AG04450 (cell line): ENCODE measurements at places on chromosomes 5 and 9.

DNA sequence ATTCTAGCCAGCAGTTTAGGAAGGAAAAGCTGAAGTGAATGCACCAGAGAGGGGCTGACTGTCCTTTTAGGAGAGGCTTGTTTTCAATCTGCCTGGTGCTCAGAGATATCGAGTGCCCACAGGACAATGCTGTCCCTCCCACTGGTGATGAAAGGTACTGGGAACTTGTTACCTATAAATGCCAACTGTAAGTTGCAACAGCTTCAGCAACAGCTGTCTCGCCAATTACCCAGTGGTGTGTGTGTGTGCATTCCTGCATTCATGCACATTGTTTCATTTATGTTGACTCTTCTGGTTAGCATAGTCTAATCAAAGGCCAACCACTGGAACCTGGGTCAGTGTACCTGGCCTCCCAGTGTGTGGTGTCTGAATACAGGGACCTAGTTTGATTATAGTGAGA lies 161.1 kb downstream of the CSNK1G3 start:
- DNase-seq = no peak

DNA sequence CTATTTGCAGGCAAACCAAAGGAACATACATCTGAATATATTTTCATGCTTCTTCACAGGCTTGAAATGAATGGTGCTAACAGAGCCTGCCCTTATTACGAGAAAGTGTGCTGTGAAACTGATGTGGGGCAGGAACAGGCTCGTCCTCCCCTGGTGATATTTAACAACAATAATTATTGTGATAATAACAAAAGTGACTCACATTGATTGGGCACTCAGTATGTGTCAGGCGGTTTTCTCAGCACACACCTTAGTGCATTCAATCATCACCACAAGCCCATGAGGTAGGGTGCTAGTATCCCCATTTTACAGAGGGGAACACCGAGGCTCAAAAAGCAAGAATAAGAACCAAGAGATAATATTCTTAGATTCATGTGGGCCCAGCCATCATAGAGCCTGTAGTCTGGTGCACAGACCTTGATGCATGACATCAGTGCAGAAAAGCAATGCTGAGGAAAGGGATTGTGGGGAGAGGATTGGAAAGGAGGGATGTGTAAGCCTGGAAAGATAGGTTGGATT lies 18.1 kb upstream of the BOD1 start:
- DNase-seq = no peak

DNA sequence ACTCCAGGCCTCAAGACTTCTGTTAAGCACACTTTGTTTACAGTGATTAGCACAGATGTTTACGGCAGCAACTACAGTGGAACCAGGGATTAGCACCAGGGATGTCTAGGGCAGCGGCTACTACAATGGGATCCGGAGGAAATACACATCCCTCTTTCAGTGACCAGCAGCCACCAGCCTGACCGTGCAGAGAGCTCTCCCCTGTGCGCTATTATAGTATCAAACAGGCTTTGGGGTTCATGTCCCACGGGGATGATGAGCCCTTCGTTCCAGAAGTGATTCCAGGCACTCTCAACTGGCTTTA lies 21.5 kb downstream of the GFPT2 start:
- no peak for DNase-seq

GRCh38 chr9:34254141-34254913 lies 74.7 kb downstream of the KIF24 start:
- DNase-seq = no peak

GRCh38 chr9:131366761-131367401 lies 27.0 kb upstream of the PRRC2B start:
- no peak for DNase-seq

DNA sequence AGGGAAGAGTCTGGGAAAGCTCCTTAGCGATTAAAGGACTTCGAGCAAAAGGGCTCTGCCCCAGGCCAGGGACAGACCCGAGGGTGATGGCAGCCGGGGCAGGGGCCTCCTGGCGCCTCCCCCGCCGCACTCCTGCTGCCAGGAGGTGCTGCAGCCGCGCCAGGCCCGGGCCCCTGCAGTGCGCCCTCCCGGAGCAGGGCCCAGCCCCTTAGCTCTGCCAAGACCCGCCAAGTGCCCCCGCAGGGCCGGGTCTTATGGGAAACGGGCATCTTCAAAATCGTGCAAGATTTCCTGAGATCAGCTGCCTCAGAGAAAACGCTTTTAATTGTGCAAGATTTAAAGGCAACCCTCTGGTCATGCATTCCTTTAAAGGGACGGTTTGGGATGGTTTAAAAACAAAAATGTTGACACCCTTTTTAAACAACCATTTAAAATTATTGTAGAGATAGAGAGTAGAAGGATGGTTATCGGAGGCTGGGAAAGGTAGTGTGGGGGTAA lies 52.4 kb downstream of the CDC14B start:
- no peak for DNase-seq

DNA sequence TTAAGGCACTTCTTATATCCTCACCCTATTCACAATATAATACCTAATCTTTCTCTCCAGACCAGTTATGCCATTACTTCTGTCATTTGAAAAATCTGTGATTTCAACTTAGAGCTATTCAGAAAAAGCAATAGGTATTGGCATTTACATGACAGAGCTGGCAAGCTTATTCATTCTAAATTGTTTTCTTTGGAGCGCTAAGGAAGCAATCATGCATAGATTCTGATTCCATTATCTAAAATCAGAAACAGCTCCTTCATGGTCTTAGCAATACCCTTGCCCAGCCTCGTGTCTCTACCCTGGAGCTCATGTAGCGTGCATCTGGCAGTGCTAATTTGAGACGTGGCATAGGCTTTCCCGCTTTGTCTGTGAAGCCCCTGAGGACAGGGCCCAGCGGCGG lies 4.5 kb downstream of the SLC1A1 start:
- no peak for DNase-seq

- DNase-seq = no peak
Measured at GRCh38 chr5:100902440-100903038, 543 bp downstream of the ST8SIA4 start.

- DNase-seq = no peak
Measured at GRCh38 chr9:5851445-5851844, 18.5 kb upstream of the ERMP1 start.

DNA sequence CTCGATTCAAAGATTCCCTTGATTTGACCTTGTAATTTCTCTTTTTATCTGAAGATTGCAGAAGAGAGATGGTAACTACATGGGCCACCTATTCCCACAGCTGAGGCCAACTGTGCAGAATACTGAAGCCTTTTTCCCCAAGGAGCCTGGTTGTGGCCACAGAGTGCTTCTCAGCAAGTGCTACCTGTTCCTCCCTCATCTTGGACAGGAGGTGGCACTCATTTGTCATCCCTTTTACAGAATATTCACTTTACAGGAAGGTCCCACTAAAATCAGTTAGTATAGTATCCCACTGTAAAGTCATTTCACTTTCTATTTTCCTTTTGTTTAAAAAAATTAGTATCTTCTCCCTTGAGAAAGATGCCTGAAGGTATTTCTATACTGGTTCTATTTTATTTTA lies 346.4 kb downstream of the ARL15 start:
- DNase-seq = no peak

- DNase-seq = no peak
Measured at GRCh38 chr9:77013932-77014596, 5.4 kb upstream of the FOXB2 start.

DNA sequence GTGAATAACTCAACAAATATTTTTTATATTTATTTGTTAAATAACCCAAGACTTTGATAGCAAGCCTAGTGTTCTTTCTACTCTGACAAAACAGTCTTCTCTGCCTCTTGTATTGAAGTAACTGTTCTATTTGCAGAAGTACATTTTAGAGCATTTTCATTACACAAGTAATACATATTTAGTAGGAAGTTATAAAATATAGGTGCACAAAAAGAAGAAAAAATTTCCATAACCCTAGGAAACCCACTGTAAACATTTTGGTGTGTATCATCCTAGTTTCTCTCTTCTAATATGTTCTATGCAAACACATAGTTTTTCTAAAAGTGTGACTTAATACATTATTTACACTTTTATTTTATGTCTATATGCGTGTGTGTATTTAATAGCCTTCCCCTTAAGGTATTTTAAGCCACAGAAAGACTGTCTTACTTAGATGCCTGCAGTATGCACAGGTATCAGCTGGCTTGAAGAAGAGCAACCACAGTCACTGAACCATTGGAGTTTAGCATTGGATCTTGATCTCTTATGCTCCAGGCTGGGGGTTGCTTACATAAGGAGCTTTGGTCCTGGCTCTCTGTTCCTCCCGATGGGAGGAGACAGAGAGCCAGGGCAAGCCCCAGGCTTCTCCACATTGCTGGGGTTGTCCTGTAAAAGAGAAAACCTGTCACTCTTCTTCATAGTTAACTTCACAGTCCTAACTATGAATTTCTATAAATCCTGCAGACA lies 3.8 kb downstream of the SELENOP start:
- DNase-seq = no peak

DNA sequence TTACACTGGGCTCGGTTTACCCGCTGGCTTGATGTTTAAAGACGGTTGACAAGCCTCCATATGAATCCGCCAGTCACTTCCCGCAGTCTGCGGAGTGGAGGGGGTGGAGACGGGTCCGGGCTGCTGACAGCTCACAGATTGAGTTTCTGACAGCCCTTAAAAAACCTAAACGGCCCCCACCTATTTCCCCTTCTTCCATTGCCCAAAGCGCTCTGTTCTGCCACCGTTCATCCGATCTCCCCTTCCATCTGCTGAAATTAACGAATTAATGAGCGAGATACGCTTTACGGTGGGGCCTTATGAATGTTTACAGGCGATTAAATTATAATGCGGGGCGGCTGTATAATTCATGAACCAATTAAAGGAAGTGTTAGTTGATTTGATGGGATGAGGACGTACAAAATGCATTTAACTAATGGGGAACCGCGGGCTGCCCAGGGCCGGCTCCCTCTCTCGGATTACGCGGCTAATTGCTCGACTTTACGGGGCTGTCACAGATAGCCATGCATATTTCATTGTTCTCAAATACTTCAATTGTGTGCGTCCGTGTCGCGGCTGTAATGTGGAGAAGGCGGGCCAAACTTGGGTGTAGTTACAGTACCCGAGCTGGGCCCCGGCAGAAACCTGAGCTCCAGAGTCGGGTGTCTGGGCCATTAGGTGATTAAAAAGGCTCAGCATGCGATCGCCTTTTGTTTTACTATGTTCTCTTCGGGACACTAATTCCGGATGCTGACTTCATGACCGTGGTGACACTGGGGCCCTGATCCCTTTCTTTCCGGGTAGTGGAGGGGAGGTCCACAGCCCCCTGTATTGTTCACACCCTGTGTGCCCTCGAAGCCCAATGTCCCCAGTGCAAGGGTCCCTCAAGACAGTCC lies 74.9 kb downstream of the GTF3C4 start:
- no peak for DNase-seq

DNA sequence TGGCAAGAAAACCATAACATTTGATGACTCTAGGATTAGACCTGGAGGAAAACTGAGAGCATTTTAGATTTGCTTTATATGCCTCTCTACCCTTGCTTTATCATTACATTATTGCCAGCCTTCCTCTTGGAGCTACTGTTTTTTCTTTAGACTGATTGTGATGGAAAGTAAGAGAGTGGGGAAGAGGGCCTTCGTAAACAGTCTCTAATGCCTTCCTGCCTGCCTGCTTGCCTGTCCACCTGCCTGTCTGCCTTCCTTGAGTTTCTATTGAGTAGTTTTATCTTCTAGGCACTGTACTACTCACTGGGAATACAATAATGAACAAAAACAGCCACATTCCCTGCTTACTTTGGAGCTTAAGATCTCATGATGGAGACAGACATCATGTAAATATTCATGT lies 189.3 kb downstream of the TRPM3 start:
- no peak for DNase-seq

- DNase-seq = no peak
Measured at GRCh38 chr9:114180696-114181606, 25.6 kb downstream of the COL27A1 start.

- no peak for DNase-seq
Measured at GRCh38 chr9:135864447-135865049, 42.8 kb downstream of the CAMSAP1 start.

- DNase-seq = no peak
Measured at GRCh38 chr9:94586814-94587213, 6.8 kb downstream of the FBP2 start.

GRCh38 chr5:343461-344401 lies 22.2 kb downstream of the AHRR start:
- DNase-seq = no peak

GRCh38 chr5:135156715-135157404 lies 122.8 kb upstream of the PITX1 start:
- no peak for DNase-seq

DNA sequence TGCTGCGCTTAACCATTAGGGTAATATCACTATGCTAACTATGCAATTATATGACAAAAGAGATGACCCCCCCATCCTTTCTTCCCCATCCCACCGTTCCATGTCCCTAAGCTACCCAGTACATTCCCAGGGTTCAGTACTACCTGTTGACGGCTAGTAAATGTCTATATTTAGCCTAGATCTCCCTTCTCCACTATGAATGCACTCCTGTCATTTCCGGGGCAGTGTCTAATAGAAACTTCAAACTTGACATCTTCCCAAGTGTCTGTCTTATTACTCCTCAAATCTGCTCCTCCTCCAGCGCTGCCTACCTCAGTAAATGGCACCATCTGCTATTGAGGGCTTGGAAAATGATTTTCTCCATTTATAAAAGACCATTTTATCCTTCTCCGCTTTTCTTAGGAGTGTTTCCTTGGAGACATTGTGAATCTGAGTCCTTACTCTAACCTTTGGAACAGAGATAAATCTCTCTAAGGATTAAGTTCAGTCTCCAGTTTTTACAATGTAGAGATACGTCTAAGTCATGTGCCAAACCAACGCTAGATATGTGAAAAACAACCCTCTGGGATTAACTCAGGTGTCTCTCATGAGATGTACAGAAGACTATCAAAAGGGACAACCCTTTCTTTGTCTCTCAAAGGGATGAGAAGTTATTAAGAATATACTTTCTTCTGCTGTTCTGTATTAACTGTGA lies 114.9 kb downstream of the BNC2 start:
- no peak for DNase-seq

- no peak for DNase-seq
Measured at GRCh38 chr5:66002415-66002814, 76.0 kb downstream of the ERBIN start.

DNA sequence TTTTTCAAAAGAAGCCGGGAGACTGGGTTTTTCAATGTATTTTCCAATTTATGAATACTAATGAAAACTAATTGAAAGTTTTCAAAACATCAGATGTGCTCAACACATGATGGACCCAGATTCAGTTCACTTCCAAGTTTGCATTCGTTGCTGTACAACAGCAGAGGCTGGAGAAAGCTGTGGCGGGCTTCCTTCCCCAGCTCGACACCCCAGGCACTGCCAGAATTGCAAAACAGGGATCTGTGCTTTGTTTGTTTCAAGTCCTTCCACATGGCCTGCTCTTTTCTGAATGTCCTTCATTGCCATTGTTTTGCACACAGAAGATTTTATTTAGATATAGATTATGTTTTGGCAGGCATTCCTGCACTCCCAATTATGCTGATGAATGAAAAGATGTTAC lies 30.3 kb upstream of the INSYN2B start:
- no peak for DNase-seq

DNA sequence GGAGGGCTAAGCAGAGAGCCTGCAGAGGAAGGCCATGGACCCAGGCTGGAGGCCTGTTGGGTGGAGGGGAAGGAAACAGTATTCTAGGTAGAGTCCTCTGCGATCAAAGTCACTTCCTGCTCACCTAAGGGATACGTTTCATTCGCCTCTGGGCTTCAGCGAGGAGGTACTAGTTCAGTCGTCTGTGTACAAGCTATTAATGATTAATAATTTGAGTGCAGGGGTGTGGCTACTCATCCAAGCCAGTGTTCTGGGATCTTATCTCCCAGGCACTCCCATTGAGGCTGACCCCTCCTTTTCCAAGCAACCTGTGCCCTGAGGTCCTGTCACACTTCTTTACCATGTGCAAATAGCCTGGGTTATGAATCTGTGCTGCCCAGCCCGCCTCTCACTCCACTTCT lies 25.2 kb downstream of the RALGPS1 start:
- DNase-seq = no peak

- no peak for DNase-seq
Measured at GRCh38 chr9:68505681-68506409, 34.8 kb downstream of the TMEM252 start.
